Cortex of kidney (tissue), 1 donor: ENCODE measurements at places on chromosomes 3 and 15.

DNA sequence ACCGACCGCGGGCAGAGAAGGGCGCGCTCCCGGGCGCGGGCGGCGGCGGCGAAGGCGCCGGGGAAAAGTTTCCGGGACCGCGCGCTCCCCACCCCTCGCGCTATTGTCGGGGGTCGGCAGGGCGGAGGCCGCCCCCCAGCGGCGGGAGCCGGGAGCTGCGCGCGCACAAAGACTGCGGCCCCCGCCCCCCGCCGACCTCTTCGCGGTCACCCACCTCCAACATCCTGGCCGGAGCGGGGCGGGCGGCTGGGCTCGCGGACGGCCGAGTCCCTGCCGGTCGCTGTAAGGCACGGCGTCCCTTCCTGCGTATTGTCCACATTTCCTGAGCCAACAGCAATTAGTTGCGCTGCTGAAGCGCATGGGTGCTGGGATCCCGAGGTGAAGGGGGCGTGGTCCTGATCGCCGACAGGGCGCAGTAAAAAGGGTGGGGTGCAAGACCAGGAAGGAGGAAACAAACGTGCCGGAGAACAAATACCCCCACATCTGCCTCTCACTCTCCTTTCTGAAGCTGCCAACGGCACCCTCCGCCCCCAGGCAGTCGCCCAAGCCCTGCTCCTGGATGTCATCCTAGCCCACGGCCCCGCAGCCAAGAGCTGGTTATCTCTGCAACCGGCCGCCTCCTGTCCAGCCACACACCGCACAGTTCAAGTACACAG, at the start of gene TMEM44:
Gene TMEM44, minus strand, starts transcription at position 71 of the 656 bp plus-strand sequence. CDS start 204 bp downstream, outside the sequence.
- no peak for DNase-seq

GRCh38 chr15:79922512-79923078, 25.8 kb upstream of the MTHFS start:
- no peak for DNase-seq

DNA sequence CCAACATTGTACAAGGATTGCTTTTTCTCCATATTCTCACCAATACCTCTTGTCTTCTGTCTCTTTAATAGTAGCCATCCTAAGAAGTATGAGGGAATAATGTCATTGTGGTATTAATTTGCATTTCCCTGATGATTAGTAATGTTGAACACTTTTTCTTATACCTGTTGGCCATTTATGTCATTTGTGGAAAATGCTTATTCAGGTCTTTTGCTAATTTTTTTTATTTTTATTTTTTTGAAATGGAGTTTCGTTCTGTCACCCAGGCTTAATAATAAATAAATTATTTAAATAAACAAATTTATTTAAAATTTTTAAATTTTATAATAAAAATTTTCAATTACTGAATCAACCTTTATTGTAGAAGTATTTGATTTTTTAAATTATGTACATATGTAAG, 37.1 kb downstream of the REC114 start:
- no peak for DNase-seq

- no peak for DNase-seq
These were observed 69.5 kb downstream of the CCDC54 start for GRCh38 chr3:107446706-107447105.

- no peak for DNase-seq
These were observed 5.6 kb upstream of the NCEH1 start for GRCh38 chr3:172716476-172716875.

GRCh38 chr3:164779816-164780215, 298.5 kb downstream of the SI start:
- DNase-seq: no peak

- no peak for DNase-seq
These were observed 9.9 kb downstream of the ALDH1A3 start for GRCh38 chr15:100889385-100890050.

GRCh38 chr3:192940129-192940528, 22.5 kb upstream of the MB21D2 start:
- no peak for DNase-seq

- DNase-seq: no peak
These were observed 208.3 kb downstream of the TJP1 start for GRCh38 chr15:29613951-29614382.

DNA sequence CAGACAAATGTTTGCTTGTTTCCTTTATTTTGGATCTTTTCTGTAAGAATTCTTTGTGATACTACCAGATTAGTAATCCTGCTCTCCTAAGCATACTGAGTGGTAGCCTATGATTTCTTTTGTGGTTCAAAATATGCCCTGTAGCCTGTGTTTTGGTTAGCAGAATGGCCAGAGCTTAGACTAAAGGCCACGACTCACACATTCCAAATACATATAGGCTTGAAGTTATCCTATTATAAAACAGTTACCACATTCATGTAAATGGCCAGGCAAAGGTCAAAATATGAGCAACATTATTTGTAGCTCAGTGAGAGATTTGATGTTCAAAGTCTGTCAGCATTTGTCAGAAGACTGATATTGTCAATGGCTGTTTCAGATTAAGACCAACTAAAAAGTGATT, 84.5 kb downstream of the MITF start:
- no peak for DNase-seq

DNA sequence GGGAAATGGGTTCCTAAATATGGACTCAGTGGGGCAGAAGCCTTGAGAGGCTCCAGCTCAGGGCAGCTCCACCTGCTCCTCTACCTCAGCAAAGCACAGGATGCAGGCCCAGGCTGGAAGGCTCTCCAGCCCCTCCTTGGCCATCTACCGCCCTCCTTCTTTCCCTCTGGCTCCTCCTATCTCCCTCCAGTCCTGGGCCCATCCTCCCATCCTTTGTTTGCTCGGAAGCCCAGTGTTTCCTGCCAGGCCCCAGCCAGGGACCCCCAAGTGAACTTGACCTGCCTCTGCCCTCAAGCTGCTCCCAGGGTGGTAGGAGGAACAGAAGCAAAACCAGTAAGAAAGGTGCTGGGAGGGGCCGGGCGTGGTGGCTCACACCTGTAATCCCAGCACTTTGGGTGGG, 20.1 kb downstream of the MAPKAPK3 start:
- no peak for DNase-seq

GRCh38 chr3:83218383-83219200, 1457.1 kb upstream of the GBE1 start:
- DNase-seq: no peak

GRCh38 chr15:99736702-99737101, 3.5 kb upstream of the LYSMD4 start:
- no peak for DNase-seq

DNA sequence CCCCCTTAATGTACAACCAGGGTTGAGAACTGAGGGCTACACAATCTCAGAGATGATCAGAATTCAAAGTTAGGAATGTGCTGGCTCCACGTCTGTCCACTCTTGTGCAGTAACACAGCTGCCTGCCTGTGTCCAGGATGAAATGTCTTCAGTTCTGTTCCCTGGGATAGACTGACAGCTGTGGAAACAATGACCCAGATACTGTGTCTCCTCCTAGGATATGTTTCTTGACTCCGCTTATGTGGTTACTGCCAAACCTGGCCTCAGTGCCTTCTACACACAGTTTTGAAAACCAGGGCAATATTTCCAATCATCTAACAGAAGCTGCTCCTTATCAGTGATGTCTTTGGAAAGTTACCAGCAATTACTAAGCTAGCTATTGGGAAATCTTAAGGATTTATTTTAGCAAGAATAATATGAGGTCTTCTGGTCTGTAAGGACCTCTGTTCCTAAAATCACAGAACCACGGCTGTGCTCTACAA, 67.6 kb downstream of the NOX5 start:
- DNase-seq: no peak

GRCh38 chr15:58374147-58374546, 57.6 kb upstream of the LIPC start:
- no peak for DNase-seq

DNA sequence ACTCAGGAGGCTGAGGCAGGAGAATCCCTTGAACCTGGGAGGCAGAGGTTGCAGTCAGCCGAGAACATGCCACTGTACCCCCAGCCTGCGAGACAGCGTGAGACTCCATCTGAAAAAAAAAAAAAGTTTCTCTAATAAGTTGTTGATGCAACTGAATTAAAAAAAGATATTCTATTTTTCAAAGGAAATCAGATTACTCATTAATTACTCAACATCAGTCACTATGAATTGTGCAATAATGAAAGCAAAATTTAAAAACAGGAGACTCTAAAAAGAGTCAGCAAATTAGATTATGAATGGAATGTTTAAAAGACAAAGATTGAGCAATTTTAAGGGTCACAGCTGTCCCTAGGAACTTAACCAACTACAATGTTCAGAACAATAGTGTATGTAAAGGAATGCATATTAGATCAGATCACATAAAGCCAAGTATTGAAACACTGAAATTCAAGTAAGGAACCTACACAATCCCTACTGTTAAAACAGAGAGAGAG, 60.2 kb upstream of the SLC4A7 start:
- no peak for DNase-seq

- DNase-seq: no peak
These were observed 171.7 kb downstream of the C3orf38 start for GRCh38 chr3:88321363-88322050.

DNA sequence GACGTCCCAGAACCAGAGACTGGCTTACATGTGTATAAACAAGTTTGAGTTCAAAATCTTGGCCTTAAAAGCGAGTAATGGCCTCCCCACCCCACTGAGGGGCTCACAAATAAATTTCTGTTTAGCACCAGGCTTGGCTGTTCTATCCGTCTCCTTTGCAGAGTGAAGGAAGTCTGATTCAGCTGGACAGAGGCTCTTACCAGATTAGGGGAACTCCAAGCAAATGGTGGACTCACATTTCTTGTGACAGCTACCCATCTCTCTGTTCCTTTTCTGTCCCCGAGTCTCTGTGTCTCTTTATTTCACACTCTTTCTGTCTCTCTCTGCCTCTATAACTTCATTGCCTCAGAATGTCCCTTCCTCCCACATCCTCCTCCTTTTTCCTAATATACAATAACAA, 62.7 kb downstream of the DGKG start:
- no peak for DNase-seq

GRCh38 chr3:68876112-68876713, 56.1 kb downstream of the TAFA4 start:
- no peak for DNase-seq

- DNase-seq: no peak
These were observed 579.3 kb upstream of the GRM7 start for GRCh38 chr3:6281662-6282061.

DNA sequence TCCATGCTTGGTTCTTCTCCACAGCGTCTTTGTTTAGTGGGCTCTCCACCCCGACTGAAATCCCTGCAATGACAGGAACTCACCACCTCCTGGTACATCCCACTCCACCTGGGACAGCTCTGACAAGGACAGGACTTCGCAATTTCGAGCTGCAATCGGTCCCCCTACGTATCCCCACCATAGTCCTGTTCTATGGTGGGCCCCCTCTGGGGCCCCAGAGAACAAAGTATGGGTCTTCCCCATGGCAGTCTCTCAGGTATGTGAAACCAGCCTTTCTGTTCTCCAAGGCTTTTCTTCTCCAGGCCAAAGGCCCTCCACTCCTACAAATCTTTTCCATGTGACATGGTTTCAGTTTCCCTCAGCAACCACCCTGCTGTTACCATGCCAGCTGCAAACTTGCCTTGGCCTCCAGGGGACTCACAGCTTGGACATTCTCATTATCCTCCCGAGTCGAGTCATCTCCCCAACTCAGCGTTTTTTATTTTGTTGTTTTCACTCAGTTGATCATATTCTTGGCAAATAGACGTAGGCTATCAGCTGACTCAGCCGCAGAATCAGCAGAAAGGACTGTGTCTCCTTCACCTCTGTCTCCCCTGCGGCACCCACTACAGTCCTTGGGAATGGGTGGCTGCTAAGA, 233.3 kb downstream of the OPA1 start:
- DNase-seq: no peak

- no peak for DNase-seq
These were observed 14.9 kb downstream of the TRH start for GRCh38 chr3:129989414-129989813.

DNA sequence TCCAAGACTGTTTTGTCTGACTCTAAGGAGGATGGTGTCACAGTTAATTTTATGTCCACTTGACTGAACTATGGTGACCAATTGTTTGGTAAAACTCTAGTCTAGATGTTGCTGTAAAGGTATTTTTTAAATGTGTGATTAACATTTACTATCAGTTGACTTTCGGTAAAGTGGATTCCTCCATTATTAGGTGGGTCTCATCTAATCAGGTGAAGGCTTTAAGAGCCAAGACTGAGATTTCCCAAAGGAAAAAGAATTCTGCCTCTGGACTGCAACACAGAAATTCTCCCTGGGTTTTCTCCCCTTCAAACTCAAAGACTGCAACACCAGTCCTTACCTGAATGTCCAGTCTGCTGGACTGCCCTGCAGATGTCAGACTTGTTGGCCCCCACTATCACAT, 118.9 kb downstream of the OXNAD1 start:
- no peak for DNase-seq

DNA sequence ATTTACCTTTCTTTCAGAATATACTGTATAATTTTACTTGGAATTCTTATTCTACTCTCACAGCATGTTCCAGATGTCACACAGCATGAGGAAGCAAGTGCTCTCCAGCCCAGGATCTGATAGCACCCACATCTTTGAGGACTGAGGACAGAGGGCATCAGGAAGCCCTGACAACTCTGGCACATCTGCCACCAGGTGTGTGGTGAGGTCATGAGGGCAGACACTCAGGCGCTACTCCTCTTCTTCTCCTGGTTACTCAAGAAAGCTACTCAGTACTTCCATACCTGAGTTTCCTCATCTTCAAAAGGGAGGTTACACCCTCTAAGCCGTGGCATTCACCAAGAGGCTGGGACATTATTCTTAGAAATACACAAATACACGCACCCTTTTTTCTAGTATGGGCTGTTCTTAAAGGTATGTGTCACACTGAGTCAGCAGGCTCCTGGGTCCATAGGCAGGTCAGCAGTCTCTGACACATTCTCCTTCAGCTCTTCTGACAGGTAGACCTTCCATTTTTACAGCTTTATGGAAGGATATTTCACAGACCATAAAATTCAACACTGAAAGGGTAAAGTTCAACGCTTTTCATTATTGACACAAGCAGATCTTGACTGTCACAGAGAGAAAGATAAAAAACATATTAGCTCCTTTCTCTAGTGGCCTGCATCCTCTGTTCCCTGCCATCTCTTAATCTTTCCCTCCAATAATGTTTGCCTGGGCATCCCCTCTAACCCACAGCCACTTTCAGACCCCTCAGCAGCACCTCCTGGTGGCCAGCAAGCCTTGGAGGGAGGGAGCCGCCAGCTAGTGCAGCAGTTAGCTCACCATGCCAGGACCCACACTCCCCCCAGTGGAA, 103.2 kb upstream of the TJP1 start:
- DNase-seq: no peak

- DNase-seq: no peak
These were observed 28.7 kb downstream of the ATP6V1A start for GRCh38 chr3:113775516-113775915.
